Stimulated activated CD4-positive, alpha-beta T cell treated with anti-CD3 and anti-CD28 coated beads, Interleukin-1b, Interleukin-23, amount 100 ng/mL, for 4 hours (primary cell): ENCODE measurements at places on chromosomes 1 and 21.
A peak's percentile ranks its signal among the peaks of the same experiment; 100 is the strongest.

GRCh38 chr1:1535201-1536018, 5.0 kb downstream of the TMEM240 start:
- no peak for DNase-seq

GRCh38 chr1:42290130-42290529, 44.9 kb downstream of the FOXJ3 start:
- no peak for DNase-seq

GRCh38 chr1:162892906-162893611, 32.1 kb upstream of the CCDC190 start:
- no peak for DNase-seq

DNA sequence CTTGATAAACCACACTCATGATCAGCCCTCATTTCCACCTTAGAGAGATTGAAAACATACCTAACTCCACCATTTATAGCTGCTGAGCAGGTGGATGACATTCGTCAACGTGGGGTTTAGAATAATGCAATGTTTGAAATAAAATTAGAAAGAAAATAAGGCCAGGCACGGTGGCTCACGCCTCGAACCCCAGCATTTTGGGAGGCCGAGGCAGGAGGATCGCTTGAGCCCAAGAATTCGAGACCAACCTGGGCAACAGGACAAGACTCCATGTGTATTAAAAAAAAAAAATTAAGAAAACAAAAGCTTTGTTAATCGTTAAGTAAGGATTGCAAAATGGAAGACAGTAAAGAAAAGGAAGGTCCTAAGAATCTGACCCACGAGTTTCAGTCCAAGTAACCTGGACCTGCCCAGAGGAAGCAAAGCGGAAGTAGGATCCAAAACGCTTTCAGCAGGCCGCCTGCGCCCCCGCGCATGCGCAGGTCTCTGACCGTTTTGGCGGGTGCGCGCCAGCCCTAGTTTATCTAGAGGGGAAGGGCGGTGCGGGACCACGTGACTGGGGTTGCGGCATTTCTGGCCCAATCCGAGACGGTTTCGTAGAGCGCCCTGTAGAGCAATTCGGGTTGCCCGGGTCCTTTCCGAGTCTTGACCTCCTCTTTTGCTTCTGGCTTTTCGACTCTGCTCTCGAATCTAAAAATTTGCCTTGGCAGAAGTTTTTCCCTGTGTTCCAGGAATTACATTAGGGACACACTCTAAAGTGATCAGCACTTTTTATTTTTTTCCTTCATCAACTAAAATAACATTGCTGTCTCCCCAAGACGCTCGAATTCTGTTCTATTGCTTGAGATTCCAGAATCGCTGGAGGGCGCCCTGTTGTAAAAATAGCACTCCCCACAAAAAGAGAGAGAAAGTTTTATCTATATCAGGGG, 22.5 kb downstream of the ANP32E start:
- peak; percentile 84 for DNase-seq

GRCh38 chr1:18602533-18603211, 28.0 kb upstream of the PAX7 start:
- no peak for DNase-seq

DNA sequence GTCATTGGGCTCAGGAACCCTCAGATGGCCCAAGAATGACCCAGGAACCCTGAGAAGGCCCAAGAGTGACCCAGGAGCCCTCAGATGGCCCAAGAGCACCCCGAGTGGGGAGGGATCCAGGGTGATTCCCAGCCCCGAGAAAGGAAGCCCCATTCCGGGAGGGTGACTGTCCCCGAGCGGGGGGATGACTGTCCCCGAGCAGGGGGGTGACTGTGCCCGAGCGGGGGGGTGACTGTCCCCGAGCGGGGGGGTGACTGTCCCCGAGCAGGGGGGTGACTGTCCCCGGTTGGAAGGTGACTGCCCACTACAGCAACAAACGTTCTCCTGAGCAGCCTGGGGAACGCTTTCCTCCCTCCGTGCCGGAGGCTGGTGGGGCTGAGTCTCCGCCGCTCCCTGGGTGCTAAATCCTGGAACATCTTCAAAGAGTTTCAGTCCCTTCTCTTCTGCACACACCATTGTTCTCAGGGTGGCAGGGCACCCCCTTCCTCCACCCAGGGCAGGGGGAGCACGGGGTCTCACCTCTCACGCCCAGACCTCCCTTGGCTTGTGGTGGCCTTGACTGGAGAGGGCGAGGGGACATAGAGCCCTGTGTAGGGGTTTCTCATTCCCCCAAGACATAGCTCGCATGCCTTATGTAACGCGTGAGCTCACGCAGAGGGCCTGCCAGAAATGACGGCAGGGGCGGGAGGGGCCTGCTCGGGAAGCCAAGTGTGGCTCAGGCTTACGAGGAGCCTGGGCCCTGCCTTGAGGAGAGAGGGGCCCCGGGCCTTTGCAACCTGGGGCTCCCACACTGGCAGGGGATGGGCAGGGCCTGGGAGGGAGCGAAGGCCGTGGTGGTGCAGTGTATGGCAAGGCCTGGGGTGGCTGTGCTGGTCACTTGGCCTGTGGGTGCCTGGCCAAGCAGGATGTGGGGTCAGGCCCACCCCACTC, 14.3 kb upstream of the SKI start:
- DNase-seq = no peak
